ENCODE measurements at places on chromosomes 1 and 21.
A peak's percentile ranks its signal among the peaks of the same experiment; 100 is the strongest.

DNA sequence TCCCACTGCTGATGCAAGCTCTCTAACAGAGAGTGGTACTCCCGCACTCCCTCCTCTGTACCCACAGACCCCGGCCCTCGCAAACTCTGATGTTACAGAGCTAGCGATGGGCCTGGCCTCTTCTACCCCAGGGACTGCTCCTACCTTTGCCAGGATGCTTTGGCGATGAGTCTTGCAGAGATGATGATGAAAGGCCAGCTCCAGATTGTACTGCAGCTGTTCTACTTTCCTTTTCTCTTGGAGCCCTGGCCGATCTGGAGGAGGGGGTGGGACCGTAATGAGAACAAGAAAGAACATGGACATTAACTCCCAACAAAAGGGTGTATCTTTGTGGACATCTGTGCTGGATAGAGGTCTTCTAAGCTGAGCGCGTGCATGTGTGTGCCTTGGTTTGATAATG lies 6.0 kb upstream of the LINGO4 start:
- DNase-seq = no peak

GRCh38 chr1:226951286-226952117 lies 11.4 kb downstream of the COQ8A start:
- DNase-seq = no peak

DNA sequence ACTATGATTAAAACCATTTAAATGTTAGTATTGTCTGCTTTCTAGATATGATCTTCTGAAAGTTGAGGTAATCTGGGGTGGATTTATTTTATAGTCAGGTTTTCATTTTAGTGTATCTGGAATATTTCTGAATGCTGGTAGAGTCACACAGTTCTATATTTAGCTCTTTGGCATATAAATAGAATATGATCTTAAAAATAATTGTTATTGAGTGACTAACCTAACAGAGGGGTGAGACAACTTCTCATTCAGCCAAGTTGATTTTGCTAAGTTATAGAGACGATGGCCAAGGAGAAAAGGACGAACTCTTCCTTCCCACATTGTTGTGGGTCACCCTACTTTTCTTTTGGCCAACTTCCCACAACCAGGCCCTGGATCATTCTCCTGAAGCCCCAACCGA lies 7.2 kb upstream of the MT1HL1 start:
- DNase-seq = no peak

DNA sequence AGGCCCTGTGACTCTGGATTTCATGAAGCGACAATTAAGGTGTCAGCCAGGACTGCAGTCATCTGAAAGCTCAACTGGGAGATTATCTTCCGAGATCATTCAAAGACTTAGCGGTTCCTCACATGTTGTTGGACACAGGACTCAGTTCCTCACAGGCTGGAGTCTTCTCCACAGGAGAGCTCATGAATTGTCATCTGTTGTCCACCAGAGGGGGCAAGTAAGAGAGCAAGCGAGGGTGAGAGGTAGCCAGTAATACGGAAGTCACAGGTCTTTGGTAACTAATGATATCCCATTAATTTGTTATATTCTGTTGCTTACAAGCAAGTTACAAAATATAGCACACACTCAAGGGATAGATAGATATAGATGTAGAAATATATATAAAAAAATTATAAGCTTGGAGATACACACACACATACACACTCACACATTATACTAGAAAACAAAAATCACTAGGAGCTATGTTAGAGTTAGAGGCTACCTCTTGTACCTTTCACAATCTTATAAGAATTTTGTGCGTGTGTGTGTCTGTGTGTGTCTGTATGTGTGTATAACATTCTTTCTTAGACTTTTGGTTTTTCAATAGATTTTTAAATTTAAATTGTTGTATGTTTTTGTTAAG lies 1695.3 kb downstream of the BRINP3 start:
- DNase-seq = no peak

- no peak for DNase-seq
These were observed 173.5 kb upstream of the ETV3 start for GRCh38 chr1:157311730-157312081.

DNA sequence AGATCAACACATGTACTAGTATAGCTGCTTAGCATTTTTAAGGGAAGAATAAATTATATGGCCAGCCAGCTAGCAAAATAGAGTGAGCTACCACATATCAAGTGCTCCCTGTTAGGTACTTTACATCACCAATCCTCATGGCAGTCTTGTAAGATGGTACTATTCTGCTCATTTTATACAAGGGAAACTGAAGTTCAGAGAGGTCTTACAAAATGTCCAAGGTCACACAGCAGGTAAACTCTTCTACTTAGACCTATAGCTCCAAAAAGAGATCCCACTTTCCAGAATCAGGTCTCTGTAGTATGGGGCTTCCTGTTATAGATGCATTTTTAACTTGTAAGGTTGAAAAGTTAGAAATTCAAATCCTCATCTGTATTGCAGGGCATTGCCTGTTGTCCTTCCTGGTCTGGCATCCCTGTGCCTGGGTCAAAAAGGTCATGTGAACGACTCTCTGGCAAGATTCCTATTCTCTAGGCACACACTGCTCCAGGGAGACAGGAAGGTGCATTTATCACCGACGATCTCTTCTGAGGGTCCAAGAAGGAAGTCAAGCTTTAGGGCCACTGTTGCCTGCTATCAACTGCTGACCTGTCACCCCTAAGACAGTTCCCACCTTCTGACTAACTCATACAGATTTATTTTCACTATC lies 41.1 kb downstream of the TRIT1 start:
- DNase-seq = no peak

GRCh38 chr1:91755702-91756287 lies 130.2 kb downstream of the TGFBR3 start:
- no peak for DNase-seq

DNA sequence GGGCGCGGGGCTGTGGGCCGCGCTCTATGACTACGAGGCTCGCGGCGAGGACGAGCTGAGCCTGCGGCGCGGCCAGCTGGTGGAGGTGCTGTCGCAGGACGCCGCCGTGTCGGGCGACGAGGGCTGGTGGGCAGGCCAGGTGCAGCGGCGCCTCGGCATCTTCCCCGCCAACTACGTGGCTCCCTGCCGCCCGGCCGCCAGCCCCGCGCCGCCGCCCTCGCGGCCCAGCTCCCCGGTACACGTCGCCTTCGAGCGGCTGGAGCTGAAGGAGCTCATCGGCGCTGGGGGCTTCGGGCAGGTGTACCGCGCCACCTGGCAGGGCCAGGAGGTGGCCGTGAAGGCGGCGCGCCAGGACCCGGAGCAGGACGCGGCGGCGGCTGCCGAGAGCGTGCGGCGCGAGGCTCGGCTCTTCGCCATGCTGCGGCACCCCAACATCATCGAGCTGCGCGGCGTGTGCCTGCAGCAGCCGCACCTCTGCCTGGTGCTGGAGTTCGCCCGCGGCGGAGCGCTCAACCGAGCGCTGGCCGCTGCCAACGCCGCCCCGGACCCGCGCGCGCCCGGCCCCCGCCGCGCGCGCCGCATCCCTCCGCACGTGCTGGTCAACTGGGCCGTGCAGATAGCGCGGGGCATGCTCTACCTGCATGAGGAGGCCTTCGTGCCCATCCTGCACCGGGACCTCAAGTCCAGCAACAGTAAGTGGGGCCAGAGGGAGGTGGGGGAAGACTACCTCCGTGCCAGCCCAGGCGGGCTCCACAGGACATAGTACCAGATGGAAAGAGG lies 808 bp downstream of the MAP3K21 start:
- DNase-seq = peak; percentile 9

GRCh38 chr1:224380003-224380402 lies 23.3 kb downstream of the CNIH4 start:
- DNase-seq = no peak

GRCh38 chr1:94093396-94093795 lies 27.6 kb downstream of the ABCA4 start:
- no peak for DNase-seq

GRCh38 chr1:54012863-54013262 lies 5.1 kb downstream of the LDLRAD1 start:
- DNase-seq = no peak

DNA sequence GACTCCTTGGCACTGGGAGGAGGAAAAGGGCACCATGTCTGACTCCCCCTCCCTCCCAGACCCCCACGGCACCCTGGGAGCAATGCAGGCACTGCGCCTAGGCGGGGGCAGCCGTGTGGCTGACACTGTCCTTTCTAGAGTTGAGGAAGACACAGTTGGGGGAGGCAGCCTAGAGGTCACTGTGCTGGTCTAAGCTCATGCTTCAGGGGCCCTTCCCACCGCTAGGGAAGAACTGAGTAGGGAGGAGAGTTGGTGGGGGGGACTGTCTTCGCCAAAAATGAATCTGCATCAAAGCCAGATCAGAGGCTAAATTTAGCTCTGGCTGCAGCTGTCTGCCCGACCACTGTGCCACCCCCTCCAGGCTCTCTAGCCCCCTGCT lies 3.4 kb downstream of the SEMA6C start:
- DNase-seq = no peak

DNA sequence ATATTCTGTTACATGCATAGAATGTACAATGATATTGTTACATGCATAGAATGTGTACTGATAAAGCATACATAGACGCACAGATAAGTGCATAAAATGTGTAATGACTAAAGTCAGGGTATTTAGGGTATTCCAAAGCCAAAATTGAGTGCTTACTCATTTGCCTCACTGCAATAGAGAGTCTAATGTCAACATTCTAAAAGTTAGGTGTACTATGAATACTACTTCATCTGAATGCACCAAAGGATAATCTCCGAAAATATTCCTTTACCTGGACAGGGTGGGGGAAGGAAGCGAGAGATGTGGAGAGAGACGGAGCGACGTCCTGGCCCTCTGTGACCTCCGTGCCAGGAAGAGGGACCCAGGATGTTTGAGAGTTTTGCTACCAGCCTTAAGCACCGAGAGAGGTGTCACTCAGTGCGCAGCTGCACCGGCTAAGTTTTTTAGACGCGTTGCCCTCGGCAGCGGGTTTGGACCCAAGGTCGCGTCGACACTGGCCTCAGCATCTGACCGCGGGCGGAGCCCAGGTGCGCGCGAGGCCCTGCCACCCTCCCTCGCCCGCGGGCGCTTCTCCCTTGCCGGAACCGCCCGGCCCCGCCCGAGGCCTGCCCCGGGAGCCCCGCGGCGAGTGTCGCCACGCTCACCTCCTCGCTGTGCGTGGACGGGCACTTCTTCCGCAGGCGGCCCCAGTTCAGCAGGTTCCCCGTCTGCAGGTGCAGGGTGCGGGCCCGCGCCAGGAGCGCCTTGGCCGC lies 660 bp downstream of the GCLM start:
- DNase-seq = peak; percentile 29

GRCh38 chr1:16296643-16297042 lies 55.6 kb downstream of the FBXO42 start:
- DNase-seq = no peak
